NB4 (cell line): ENCODE measurements at places on chromosomes 5 and 9.

DNA sequence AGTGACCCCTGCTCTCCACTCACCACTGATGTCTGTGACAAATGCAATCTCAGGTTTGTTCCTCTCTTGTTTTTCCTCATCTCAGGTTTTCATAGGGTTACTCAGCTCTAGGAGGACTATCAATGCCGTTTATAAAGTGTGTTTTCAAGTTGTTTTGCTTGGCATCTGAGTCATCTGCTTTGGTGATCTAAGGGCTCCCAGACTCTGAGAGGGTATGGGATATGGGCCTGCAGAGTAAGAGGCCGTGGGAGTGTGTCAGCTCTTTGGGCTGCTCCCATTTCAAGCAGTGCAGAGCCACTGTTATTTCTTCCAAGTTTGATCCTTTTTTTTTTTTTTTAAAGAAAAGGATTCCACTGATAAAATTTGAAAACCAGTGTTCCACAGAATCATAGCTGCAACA, 46.3 kb downstream of the NNT start:
- DNase-seq, result no peak

DNA sequence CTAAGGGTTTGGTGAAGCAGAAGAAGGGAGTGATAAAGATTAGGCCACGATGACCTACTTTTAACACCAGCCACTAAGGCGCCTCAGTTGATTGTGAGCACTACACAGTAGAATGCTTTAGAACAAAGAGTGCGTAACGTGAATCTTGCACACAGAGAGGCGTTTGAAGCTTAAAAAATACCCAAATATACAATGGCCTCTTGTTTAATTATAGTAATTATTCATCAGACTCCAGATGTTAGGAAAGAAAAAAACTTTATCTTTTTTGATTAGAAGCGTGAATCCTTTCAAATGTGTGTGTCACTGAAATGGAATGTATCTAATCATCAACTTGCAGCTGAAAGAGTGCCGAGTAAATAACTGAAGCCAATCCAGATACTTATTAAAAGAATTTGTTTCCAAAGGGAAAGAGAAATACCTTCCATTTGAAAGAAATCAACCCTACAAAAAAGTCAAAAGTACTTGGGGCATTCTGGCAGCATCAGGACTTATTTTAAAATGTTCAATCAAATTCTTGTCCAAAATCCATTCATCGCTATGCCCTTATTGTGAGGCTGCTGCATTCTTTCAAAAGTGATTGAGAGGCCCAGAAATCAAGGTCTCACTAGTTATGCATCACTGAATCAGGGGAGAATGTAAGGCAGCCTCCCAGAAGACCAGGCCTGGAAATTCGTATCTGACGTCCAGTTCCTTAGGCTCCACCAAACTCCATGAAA, 337.5 kb downstream of the ZNF608 start:
- no peak for DNase-seq

- no peak for DNase-seq
These were observed 26.1 kb upstream of the GLIPR2 start for GRCh38 chr9:36110434-36110833.

DNA sequence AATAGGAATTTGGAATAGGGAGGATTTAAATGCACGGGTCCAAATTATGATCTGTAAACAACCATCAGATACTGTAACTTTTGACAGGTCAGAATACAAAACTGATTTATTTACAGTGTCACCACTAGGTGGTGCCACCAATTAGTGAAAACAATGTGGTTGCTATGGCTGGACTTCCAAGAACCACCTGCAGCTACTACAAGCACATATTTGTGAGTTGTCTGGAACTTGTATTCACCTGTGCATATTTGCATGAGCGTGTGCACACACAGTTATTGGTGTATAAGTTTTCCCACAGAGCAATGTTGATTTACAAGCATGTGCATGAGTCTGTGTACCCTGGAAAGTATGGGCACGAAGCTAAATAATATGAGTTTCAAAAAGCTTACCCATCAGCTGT, 3.0 kb upstream of the HRCT1 start:
- peak; percentile 46 for DNase-seq

DNA sequence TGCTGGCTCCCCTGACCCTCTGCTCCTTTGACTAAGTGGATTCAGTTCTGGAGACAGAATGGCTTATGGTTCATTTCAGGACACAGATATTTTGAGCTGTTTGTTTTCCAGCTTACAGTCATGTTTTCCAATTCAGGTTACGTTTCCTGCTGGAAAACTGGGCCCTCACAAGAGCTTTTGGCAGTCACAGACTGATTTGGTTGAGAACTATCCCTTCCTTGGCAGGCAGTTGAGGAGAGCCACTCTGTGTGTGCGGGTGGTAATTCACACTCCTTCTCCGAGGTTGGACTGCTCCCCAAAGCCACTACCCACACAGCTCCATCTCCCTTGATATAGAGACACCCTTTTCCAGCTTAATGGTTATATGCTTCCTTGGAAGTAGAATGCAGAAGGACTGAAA, 534.5 kb downstream of the TMEM38B start:
- no peak for DNase-seq

DNA sequence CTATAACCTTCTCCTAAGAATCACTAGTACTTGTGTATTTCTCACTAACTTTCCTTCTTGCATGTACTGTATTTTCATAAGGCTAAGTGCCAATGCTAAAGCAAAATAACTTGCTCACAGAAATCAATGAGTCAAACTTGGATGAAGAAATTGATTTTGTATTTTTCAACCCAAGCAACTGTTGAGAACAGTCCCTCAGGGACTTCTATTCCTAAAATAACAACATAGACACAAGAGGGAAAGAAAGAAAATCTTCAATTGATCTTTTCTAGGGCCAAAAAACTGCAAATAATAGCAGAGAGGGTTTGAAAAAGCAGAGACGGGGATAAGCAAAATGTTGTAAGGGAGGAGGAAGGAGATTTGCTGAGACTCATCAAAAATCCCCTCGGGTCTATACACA, 69.8 kb downstream of the HABP4 start:
- no peak for DNase-seq

- DNase-seq, result no peak
These were observed 118.2 kb downstream of the SSBP2 start for GRCh38 chr5:81632679-81633078.

GRCh38 chr5:32031089-32031488, 143.0 kb downstream of the GOLPH3 start:
- DNase-seq, result no peak

- no peak for DNase-seq
These were observed 36.0 kb downstream of the RCL1 start for GRCh38 chr9:4828761-4829160.

GRCh38 chr5:125976421-125977000, 446.7 kb upstream of the GRAMD2B start:
- DNase-seq, result no peak

DNA sequence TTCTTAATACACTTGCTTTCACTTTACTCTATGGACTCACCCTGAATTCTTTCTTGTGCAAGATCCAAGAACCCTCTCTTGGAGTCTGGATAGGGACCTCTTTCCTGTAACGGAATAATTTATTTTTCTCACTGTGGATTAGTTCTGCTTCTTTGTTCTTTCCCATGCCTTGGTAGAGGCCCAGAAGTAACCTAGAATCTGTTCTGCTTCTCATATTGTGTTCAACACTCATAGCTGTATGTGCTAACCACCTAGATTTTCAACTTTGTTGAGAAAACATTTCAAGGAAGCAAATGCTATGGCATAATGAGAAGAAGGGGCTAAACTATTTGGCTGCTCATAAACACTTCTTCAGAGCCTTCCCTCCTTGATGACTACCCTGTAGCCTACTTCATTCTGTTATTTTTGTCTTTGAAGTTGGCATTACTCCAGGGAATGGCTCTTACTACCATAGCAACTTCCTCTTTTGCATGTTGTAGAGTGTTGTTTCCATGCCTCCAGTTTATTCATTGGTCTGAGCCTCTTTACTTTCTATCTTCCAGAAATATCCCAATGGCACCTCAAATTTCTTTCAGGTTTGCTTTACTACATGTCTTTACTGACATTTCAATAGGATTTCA, 74.3 kb downstream of the KIAA0825 start:
- DNase-seq, result peak; percentile 82

GRCh38 chr5:158478139-158478538, 619.2 kb upstream of the CLINT1 start:
- no peak for DNase-seq

DNA sequence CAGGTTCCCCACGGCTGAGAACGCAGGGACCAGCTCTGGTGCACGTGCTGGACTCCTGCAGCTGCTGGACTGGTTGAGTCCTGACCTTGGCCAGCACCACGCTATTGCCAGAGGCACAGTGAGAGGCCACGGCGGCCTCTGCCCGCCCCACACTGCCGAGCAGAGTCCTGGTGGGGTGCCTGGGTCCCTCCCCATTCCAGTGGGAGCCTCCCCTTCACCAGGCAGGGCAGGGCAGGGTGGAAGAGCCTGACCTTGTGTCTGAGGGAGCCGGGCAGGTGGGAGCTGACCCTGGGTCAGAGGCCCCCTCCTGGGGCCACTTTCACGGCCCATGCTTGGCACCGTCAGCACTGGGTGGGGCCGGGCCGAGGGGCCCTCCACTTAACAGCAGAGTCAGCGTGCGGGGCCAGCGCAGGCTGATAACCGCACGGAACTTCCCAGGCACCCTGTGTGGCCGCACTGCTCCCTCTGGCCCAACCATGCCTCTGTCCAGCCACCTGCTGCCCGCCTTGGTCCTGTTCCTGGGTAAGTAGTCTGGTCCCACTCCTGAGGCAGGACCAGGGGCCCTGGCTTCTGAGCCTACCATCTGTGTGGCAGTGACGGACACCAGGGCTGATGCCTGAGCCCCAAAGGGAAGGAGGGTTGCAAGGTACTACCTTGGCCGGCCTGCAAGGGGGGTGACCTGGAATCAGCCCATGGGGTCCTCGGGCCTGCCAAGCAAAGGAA, at the start of gene MAMDC4:
Gene MAMDC4 (plus strand): TSS at position 406 of the 723 bp plus-strand sequence. CDS start 71 bp downstream, at position 477.
- no peak for DNase-seq

DNA sequence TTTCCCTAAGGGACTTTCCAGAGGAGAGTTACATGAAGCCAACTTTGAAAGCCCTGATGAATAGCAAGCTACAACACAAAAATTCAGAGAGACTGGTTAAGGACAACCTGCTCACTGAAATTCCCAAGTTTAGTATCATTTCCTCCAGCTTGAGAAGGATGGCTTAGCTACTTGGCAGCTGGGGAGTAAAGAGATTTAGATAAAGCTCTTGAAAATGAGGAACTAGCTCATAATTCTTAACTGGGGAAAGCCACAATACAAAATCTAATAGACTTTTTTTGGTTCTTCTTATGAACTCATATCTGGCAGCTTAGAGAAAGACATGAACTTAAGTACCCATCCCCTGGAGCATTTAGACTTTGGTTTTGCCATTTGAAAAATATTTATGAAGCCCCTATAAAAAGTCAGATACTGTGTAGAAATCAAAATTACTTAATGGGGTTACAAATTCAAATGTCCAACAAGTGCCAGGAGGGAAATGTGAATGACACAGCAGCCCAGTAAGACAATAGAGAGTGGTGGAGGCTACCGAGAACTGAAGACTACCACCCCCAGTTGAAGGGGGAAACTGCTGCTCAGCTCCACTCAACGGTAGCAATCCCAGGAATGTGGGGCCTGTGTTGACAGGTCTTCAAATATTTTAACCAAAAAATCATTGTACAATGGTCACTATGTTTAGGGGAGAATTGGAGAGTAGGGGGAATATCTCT, 79.4 kb upstream of the ADRB2 start:
- peak; percentile 75 for DNase-seq

- DNase-seq, result no peak
These were observed 237.9 kb downstream of the SLF1 start for GRCh38 chr5:94856257-94856800.

GRCh38 chr5:90353254-90353653, 56.3 kb downstream of the CETN3 start:
- no peak for DNase-seq

DNA sequence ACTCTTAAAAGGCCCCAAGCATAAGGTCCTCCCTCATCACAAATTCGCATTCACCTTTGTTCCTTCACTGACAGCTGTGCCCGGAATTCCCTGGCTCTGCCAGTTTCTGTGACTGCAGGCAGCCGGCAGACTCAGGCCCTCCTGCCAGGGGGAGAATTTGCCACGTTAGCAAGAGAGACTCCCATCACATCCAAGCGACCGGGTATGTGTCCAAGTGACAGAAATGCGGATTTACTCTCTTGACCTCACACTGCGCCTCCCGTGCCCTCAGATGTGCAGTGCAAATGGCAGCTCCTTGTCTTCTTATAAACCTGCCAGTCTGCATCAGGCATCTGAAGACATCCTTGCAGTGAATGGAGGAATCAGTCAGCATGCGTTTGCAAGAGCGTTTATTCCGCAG, 187.1 kb upstream of the WWC1 start:
- no peak for DNase-seq

- DNase-seq, result peak; percentile 67
These were observed 627.3 kb upstream of the NUDT12 start for GRCh38 chr5:104189909-104190308.

- no peak for DNase-seq
These were observed 204.7 kb downstream of the ARRDC3 start for GRCh38 chr5:91178461-91178860.

- DNase-seq, result no peak
These were observed 20.2 kb upstream of the AGXT2 start for GRCh38 chr5:35067985-35068384.

DNA sequence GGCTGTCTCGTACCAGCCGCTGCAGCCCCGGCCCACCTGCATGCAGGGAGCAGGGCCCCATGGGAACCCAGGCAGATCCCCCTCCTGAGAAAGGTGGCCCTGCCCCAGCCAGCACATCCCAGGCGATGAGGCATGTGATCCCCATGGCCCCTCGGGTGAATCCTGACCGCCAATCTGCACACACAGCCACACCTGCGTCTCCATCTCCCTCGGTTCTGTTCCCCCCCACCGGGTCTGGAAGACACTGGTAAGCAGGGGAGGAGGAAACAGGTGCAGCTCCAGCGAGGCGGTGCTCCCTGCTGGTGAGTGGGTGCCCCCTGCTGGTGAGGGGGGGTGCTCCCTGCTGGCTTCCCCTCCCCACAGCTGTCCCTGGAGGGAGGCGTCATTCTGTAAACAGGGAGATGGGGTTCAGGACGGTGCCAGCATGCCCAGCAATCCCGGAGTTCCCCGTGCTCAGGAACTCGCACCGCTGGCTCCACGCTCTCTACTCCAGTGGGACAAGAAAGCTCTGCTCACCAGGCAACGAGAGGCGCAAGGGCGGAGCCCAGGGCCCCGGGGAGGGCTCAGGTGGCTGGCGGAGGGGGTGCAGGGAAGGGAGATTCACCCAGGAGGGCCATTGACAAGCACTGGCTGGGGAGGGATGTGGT, 28.4 kb upstream of the SLC12A7 start:
- DNase-seq, result peak; percentile 77

DNA sequence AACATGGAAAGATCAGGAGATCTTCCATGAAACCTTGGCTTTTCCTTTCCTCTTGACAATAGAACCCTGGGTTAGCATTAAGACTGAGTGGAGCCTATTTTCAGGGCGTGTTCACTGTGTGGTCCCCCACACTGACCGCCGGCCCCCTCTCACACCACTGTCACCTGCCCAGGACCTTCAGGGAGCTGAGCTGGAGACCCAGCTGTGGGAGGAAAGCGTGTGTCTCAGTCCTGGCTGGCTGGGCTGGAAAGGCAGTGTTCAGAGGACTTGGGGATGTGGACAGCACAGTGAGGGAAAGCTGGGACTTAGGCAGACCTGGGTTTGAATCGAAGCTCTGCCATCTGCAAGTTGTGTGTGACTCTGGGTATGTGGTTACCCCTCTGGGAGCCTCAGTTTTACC, 268.1 kb downstream of the NSG2 start:
- DNase-seq, result no peak
